ENCODE measurements at places on chromosomes 6 and 20.

GRCh38 chr6:133548423-133549159 lies 307.4 kb downstream of the EYA4 start:
- DNase-seq: no peak

DNA sequence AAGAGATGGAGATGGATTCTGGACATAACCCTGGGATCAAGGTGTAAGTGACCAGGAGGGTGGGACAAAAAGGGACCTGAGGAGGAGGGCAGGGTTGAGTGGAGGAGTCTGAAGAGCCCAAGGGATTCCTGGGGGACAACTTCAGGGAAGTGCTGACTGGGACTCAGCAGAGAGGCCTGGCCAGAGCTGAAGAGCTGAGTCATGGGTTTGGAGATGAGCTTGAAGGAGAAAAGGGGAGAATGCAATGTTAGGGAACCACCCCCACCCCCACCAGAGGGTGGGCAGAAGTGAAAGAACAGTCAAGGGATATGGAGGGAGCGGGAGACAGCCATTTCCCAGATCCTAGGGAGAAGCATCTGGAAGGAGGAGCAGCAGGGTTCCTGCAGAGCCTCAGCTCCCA lies 55.2 kb downstream of the INSM1 start:
- no peak for DNase-seq

DNA sequence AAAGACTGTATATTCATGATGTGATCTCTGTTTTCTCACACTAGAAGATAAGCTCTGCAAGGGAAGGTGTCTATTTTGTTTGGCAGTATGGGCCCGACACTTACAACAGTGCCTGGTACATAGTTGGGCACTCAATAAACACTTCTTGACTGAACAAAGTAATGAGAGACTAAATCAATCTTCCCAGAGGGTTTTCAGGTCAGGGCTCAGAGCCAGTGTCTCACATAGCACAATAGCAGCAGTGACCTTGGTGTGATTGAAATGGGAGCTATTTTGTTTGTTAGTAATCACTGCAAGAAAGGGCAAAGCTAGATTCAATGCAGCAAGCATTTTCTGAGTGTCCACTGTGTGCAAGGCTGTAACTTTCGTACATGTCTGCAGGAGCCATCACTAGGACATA lies 26.4 kb upstream of the GCM1 start:
- no peak for DNase-seq

GRCh38 chr6:28474441-28475219 lies 31.3 kb upstream of the ZSCAN23 start:
- no peak for DNase-seq

DNA sequence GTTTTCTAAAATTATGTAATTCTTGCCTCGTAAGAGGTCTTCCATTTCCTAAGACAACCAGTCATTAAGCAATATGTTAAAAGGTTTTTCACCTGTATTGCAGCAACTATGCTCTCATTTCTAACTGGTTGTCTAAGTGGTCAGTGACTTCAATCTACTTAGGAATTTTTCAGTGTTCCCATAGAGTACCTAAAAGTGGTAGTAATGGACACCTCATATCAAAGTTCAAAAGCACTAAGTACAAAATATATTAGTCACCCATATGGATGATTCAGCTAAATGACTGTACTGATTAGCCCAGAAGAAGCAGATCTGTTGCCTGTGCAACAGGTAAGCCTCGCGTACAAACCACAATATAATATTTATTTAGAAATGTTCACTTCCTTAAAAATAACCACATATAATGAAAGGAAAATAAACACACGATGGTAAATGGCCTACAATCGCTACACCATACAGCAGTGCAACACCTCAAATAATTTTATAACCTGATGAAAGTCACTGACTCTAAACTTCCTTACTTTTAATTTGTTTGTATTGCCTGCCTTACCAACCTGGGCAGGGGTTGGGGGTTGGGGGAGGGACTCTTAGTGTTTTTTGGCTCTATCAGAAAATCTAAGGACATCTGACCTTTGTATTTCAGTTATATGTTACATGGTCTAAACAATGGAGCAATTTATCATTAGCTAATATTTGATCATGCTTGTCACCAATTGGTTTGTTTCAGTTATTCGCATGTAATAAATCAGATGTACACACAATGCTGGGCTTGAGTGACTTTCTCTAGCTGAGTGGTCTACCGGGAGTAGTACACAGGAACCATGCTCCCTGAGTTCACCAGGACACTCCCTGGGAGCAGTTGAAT lies 105.9 kb downstream of the HIVEP2 start:
- no peak for DNase-seq

DNA sequence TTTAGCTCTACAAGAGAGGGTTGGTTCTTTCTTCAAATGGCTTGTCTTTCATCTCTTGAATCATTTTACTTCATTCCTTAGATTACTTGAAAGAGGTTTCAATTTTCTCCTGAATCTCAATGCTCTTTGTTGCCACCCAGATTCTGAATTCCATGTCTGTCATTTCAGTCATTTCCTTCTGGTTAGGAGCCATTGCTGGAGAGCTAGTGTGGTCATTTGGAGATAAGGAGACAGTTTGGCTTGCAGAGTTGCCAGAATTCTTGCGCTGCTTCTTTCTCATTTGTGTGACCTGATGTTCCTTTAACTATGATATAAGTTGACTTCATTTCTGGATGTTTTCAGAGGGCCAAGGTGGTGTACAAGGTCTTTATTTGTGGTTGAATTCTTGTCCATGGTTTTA lies 157.8 kb downstream of the SLC22A3 start:
- no peak for DNase-seq

All from stimulated activated CD8-positive, alpha-beta memory T cell treated with anti-CD3 and anti-CD28 coated beads, Interleukin-4, amount 100 ng/mL, for 4 hours (primary cell).